ENCODE measurements at places on chromosomes 11 and 22. TPM values are rescaled to one million over a fixed set of nuclear protein-coding genes. Genes with fewer than 3 reads are reported as not detected.

Gene UCP3
- 1.1 TPM for total RNA-seq

DNA sequence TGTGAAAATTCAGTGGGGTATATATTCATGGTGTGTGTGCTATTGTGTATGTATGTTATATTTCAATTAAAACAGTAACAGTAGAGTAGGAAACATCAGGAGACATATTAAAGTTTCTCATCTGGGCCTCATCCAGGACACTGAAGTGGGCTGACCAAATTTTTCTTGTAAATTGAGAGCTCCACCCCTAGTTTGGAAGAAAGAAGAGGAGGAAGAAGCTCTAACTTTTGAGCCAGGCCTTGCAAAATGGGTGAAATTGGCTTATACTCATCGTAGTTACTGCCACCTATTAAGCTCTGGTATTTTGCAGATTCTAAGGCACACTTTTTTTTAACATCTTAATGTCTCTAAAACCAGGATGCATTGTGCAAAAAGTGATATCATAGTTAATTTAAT, 33.7 kb downstream of the TSPAN18 start:
- no peak for DNase-seq

Gene TOB2
- total RNA-seq, result 22.9 TPM

Gene UPK3A
- total RNA-seq, result not detected

- DNase-seq, result no peak
Observed at GRCh38 chr22:27104449-27104848, 447.1 kb downstream of the MIAT start.

All from LHCN-M2 (cell line).